Fibroblast of the aortic adventitia (primary cell): ENCODE measurements at places on chromosomes 16 and 17. TPM values are rescaled to one million over a fixed set of nuclear protein-coding genes. Genes with fewer than 3 reads are reported as not detected.

DNA sequence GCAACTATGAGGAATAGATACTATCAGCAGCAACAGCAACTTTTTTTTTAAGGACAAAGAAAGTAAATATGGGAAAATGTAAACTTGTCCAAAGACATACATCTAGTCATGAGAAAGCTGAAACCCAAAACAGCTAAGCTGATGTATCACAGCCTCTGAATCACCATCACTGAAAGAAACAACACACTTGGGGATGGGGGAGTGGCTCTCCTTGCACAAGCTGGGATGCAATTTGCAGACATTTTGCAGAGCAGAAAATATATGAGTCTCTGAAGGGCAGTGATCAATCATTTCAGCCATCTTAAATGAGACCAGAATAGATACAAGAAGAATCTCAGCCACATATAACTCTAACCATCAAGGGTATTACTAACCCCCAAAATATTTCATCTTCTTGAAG lies 79.1 kb downstream of the GRIN2A start:
- no peak for DNase-seq

- DNase-seq, result no peak
These were observed 48.3 kb downstream of the ATP2C2 start for GRCh38 chr16:84416407-84417321.

DNA sequence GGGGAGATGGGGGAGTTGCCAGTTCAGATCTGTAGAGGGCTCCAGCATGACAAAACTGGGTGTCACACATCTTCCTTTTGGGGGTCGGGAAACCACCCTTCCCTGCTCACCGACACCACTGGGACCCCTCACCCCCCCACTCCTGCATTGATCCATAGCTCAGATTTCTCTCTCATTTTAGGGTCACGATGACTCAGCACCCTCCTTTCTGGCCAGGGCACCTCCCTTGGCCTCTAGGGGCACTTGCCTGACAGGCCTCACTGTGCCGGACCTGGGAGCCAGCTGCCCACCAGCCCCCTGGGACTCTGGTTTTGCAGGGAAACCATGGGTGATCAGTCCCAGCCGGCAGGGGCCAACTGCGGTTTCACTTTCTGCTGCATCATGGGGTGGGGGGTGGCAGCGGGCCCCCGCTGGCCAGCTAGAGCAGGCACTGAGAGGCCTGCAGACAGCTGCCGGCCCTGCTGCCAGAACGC lies 239.4 kb downstream of the MRTFB start:
- no peak for DNase-seq

DNA sequence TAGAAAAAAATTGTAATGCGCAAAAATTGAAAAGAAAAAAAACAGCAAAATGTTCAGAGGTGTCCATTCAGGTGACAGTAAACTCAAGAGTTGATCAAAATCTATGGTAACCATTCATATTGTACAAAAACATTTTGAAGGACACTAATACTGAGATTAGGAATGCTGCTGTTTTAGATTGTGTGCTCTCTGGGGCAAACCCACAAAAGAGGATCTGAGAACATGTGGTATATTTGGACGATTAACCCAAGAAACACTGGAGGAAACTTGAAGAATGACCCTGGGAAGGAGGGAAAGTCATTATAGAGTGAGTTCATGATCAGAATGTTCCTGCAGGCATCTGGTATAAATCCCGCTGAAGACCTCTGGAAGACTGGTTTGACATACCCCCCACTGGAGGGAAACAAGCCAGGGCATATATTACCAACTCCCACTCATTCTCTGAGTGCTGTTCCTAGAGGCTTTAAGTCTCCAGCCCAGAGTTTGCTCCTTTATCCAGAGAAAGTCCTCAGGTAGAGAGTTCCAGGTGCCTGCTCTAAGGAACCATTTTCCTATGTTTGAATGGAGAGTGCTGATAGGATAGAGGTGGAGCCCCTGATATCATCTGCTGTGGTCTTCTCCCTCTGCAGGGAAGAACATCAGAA lies 1.2 kb downstream of the KRTAP4-2 start:
- no peak for DNase-seq

DNA sequence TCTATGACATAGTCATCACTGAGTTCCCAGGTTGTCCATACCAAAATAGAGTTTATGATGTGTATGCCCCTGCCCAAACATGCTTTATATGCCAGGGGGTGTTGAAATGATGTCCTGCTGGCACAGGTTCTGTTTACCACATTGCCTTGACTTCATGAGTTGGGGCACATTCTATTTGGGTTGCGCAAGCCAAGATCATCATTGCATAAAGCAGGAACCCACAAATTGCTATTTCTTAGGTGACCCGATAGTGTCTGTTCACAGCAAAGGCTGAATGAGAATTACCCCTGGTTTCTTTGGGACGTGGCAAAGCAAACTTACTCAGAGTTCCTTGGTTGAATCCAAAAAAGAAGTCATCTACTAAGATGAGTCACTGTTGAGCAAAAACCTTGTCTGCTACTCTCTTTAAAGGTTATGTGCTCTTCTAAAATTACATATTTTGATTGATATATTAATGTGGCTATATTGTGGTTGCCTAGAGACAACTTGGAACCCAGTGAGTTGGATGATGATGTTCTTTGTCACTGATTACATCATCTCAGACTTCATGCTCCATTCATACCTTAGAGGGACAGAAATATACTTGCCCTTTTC lies 912.6 kb upstream of the SOX9 start:
- DNase-seq, result no peak

GRCh38 chr17:81400154-81400977 lies 5.1 kb downstream of the BAHCC1 start:
- DNase-seq, result peak; percentile 70

GRCh38 chr17:51948128-51948527 lies 210.4 kb downstream of the CA10 start:
- DNase-seq, result no peak

DNA sequence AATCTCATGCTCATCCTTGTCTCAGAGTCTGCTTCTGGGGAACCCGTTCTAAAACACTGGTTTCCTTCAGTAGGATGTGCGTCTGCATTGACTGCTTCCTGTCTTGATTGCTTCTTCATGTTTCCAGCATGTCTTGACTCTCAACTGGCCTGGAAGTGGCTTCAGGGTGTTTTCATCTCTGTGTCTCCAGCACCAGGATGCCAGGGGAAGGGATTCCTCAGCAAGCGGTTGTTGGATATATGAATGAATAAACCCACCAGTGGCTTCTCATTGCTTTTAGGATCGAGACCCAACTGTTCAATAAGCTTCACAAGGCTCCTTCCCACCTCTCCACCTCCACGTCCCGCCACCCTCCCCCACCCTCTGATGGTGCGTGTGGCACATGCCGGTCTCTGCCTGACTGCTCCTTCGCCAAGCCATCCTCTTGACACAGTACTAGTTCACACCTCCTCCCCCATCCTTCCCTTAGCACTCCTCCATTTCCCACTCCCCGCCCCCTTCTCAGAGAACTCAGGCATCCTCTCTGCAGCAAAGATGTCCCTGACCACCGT lies 14.1 kb upstream of the TNS4 start:
- no peak for DNase-seq

- no peak for DNase-seq
These were observed 64.4 kb downstream of the KSR1 start for GRCh38 chr17:27520491-27521185.

DNA sequence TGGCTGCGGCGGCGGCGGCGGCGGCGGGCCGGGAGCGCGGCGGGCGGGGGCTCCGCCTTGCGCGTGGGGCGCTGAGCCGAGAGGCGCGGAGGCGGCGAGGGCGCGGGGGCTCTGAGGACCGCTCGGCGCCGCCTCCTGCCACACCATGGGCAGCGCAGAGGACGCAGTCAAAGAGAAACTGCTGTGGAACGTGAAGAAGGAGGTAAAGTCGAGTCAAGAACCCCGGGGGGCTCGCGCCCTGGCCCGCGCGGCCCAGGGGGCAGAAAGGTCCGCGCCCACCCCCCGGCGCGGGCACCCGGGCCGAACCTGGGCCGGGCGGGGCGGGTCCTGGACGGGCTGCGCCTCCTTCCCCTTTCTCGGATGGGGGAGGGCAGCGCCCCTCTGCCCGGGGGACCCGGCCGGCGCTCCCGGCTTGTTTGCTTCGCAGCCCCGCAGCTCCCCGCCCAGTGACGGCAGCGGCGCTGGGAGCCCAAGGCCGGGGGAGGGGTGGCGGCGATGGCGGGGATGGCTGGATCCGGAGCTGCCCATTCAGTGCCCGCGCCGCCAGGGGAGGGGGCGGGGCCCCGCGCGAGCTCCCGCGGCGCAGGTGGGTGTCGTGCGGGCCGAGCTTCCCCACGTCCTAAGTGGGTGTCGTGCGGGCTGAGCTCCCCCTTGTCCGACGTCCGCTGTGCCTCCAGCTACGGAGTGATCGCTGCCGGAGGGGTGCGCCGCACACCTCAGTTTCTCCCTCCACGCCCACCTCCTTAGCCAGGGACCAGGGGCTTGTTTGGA lies 428 bp downstream of the SGSM2 start:
- peak; percentile 31 for DNase-seq

DNA sequence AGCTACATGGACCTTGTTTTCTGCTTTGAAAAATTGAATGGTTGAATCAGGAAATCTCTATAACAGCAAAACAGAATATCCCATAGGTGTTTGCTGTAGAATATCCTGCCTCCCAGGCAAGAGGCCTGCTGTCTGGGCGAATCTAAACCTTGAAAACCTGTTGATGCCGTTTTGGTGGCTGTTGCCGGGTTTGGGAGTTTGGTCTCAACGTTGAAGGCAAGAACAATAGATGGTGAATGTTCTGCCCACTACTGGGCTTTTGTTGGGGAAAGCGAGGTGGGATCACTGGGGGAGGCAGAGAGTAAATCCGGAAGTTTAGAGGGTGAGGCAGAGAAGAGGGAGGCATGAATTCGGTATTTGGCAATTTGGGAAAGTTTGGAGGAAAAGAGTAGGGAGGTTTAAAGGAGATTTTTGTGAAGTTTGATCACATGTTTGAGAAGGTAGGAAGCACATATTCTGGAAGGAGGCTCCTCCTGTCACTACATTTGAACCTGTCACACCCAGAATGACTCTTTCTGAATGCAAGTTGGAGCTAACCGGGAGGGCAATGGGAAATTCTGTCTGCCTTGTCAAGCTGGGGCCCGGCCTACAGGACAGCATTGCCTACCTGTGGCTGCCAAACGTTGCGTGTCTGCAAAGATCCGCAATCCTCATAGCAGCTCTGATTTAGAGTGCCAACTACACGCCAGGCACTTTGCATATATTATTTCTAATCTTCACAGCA lies 46.5 kb downstream of the GPRC5B start:
- DNase-seq, result no peak

GRCh38 chr16:77459534-77460254 lies 24.9 kb upstream of the ADAMTS18 start:
- DNase-seq, result no peak

- DNase-seq, result no peak
These were observed 1.9 kb downstream of the HS3ST2 start for GRCh38 chr16:22815863-22816262.

GRCh38 chr16:3744018-3744417 lies 26.7 kb upstream of the TRAP1 start:
- no peak for DNase-seq

DNA sequence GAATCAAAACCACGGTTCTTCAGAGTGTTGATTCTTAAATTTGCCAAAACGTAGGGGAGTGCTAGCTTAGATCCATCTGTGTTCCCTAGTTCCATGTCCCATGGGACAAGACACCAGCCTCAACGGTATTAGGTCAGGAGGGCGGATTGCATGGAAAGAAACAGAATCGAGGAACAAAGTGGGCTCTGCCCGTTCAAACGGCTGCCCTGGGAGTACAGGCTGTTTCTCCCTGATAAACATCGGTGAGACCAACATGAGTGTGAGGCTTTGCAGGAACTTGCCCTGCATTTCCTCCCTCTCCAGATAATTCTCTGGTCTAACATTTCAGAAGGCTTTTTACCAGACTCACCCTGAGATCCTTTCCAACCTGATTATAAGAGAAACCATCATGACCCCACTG lies 82.2 kb downstream of the MRM3 start:
- no peak for DNase-seq

DNA sequence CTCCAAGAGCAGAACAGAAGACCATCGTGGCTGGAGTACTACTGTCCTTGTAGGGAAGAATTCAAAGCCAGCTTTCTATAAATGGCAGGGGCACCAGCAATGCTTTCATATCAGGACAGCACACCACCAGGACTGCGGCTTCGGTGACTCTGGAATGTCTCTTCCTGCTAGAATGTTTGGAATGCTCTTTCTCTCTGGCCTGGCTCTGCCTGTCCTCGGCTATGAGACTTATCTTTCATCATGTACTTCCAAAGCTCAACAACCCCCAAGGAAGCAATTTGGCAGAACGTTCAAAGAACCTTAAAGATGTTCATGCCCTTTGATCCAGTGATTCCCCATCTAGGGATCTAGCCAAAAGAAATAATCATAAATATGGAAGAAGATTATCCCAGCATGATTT lies 52.7 kb upstream of the NOG start:
- DNase-seq, result no peak

Gene BEAN1
- total RNA-seq, result 0.09 TPM in 1 of 2 replicates, not detected in the other

Gene PTGES3L
- 0.18 and 0.65 TPM in 2 replicates for total RNA-seq

Gene CCL5
- total RNA-seq, result not detected in 2 replicates

Gene PRSS8
- not detected in 2 replicates for total RNA-seq

Gene BRIP1
- 2.0 and 20.9 TPM in 2 replicates for total RNA-seq

Gene RPH3AL
- total RNA-seq, result 2.0 and 2.4 TPM in 2 replicates

Gene PDIA2
- total RNA-seq, result not detected in 2 replicates

Gene SAMD14
- total RNA-seq, result 1.6 and 5.1 TPM in 2 replicates

Gene SUPT4H1
- total RNA-seq, result 18.2 and 34.9 TPM in 2 replicates

Gene CRHR1
- total RNA-seq, result not detected in 2 replicates

Gene ZNF778
- total RNA-seq, result 8.0 and 13.8 TPM in 2 replicates

Gene RGS11
- 1.2 and 2.0 TPM in 2 replicates for total RNA-seq

Gene CCDC40
- 3.0 and 5.2 TPM in 2 replicates for total RNA-seq

Gene ZPBP2
- total RNA-seq, result not detected in 2 replicates

Gene GRAP
- total RNA-seq, result under 0.01 TPM in 1 of 2 replicates, not detected in the other

Gene CD300LG
- total RNA-seq, result not detected in 2 replicates

Gene FN3K
- 0.74 and 2.8 TPM in 2 replicates for total RNA-seq
